ENCODE measurements at places on chromosomes 2 and 18.

DNA sequence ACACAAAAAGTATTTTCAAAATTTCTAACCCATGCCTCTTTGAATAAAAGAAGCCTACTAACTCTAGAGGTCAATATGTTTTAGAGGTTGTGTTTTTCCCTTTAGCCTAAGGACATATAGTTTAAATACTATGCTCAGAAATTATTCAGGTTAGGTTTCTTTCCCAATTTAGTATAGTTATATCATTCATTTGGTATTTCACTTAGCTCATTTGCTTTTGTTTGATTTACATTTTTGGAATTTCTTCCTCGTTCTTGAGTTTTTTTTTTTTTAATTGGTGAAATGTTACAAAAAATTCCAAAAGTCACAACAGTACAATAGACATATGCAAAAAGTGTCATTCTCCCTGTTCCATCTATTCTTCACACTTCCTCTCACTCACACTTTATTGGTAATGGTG is 371.3 kb upstream of the TNP1 start:
- DNase-seq = no peak

- no peak for DNase-seq
These were observed 28.3 kb downstream of the BCL2 start for GRCh38 chr18:63291278-63291677.

DNA sequence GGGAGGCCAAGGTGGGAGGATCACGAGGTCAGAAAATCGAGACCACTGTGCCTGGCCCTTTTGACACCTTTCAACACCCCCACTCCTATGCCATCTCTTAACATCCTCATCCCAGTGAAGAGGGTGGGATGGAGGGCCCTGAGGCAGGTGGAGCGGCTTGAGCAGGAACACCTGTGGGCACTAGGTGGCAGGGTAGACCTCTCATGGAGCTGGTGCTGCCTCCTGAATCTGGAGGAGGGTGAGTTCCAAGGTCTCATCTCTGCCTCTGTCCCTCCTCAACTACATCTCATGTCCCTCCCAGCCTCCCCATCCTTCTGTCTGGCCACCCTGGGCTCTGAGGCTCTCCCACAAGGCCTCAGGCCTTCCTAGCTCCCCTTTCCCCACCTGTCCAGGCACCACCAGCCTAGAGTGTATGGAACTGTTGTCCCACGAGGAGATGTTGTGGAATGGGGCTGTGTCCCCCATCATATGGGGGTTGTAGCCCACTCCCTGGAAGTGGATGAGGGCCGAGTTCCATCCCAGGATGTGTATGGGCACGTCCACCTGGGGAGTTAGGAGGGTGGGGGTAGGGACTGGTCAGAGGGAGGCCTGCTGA is 17.0 kb upstream of the CRYBA2 start:
- DNase-seq = no peak

- DNase-seq = no peak
These were observed 2.5 kb upstream of the PKDCC start for GRCh38 chr2:42045352-42045751.

DNA sequence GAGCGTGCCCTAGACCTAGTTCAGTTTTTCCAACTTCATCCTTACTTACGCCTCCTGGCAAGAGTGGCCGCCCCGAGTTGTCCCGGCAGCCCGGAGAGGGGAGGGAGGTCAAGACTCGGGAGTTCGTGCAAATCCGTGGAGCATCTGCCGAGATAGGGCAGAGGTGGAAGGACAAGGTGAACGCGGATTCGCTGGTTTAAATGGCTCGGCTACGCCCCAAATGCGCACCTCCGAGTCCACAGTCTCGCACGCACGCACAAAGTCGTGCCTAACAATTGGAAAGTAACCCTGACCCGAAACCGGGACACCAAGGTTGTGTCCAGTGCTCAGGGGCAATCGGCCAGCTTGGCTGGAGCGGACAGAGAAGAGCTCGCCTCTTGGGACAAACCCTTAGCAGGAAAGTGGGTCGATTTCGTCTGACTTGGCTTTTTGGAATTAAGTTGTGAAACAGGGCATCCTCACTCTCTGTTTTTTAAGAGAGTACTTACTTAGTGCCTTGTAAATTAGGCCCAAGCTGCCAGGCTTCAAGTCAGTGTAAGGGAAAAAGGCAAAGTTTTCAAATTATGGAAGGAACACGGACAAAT is 726 bp upstream of the SS18 start:
- DNase-seq = no peak

DNA sequence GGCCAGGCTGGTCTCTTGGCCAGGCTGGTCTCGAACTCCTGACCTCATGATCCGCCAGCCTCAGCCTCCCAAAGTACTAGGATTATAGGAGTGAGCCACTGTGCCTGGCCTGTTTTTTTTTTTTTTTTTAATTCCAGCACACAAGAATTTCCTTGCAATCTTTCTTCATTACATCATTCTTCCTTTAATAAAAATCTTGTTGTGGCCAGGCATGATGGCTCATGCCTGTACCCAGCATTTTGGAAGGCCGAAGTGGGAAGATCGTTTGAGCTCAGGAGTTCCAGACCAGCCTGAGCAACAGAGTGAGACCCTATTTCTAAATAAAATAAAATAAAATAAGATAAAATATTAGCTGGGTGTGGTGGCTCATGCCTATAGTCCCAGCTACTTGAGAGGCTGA is 21.4 kb upstream of the PLEKHM3 start:
- DNase-seq = no peak

DNA sequence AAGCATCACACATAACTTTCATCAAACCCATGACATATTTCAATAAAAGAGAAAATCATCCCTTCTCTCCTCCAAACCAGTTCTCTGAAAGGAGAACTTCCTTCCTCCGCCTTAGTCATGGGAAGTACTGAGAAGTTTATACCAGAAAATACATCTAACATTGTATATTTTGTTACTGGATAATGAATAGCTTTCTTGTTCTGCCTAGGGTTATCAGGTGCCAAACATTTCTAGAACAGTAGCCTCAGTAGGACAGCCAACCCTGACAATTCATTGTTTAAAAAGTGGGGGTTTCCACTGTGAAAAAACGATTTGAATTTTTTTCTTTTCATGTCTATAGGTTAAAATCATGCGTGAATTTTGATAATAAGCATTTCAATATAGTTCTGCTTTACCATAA is 16.0 kb upstream of the DAW1 start:
- DNase-seq = no peak

DNA sequence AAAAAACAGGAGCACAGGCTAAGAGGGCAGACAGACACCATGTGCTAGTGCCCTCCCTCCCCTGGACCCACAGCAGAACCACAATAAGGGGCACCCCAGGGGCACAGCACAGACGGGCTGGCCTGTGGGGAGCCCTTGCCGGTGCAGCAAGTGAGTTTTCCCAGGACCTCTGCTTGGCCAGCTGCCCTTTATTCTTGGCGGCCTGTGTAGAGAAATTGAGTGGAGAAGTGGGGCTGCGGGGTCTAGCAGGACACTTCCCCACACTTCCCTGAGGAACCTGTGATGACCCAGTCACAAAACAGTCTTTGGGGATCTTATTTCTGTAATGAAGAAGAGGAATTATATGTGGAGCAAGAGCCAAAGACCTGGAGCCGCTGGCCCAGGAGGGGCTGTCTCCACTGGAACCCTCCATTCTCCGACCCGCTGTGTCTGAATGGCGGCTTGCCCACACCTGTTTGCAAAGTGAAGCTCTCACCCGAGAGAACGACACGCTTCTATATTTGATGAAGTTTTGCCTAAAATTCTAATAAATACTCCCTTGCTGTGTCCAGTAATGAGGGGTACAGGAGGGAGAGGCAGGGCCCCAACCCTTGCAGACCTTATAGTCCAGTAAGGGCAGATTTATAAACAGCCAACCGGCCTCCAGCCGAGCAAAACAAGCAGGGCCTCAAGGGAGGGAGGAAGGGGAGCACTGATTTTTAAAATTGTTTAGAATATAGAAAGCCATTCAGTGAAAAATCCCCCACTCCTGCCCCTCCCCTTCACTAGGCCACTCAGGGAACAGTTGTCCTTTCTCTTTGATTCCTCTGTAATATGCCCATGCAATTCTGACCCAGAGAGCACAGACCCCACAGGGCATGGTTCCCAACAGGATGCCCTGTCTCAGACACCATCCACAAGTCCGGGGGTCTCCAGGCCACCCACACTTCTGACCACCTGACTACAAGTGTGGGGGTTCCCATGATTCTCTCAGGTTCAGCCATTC is 44.7 kb upstream of the SNED1 start:
- DNase-seq = no peak

GRCh38 chr2:11419781-11420180 is 46.2 kb downstream of the E2F6 start:
- DNase-seq = no peak
